ENCODE measurements at places on chromosomes 5 and 9.

- H3K4me3 ChIP-seq: no peak overlapping the region
- no peak for DNase-seq
- peaks cover 19% of the 10 kb centered on the region for H3K4me1 ChIP-seq
Measured at GRCh38 chr9:36187414-36187813, 3.3 kb upstream of the CLTA start.

- H3K4me3 ChIP-seq: no peak overlapping the region
- no peak for DNase-seq
- H3K27me3 ChIP-seq: no peaks in the 10 kb centered on the region
Measured at GRCh38 chr9:131043087-131043486, 34.1 kb downstream of the LAMC3 start.

DNA sequence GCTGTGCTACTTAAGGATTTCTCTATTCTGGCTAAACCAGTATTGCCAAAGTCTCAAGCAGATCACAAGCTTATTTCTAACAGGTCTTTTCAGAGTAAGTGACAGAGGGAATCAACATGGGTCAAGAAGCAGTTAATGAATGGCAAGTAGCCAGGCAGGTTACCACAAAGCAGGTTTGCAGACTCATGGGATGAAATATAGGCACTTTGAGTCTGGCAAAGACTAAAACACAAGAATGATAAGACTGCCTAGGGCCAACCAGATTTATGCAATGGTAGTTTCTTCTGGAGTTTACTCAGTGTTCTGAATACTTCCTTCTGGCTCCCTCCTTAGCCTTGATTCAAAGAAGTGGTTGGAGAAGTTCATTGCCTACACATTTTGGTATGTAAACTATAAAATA lies 3.6 kb downstream of the HMGCS1 start:
- DNase-seq: no peak
- H3K27ac ChIP-seq: peak overlapping the region; percentile 37
- no peak overlapping the region for H3K4me3 ChIP-seq
- peaks cover 43% of the 10 kb centered on the region for H3K36me3 ChIP-seq
- H3K27me3 ChIP-seq: peaks cover 3% of the 10 kb centered on the region

GRCh38 chr5:67808340-67808739 lies 407.2 kb upstream of the PIK3R1 start:
- peaks cover 7% of the 10 kb centered on the region for H3K4me1 ChIP-seq
- H3K27ac ChIP-seq: no peak overlapping the region
- no peak overlapping the region for H3K4me3 ChIP-seq
- peaks cover 3% of the 10 kb centered on the region for H3K27me3 ChIP-seq

GRCh38 chr5:102663749-102664530 lies 91.2 kb upstream of the PAM start:
- H3K27me3 ChIP-seq: no peaks in the 10 kb centered on the region
- no peak for DNase-seq
- H3K36me3 ChIP-seq: no peaks in the 10 kb centered on the region
- H3K4me1 ChIP-seq: no peaks in the 10 kb centered on the region
- no peak overlapping the region for H3K4me3 ChIP-seq
- H3K27ac ChIP-seq: no peak overlapping the region

- DNase-seq: no peak
Measured at GRCh38 chr5:119405419-119405818, 46.9 kb upstream of the HSD17B4 start.

- H3K27me3 ChIP-seq: peaks cover 12% of the 10 kb centered on the region
- H3K4me3 ChIP-seq: no peak overlapping the region
- H3K27ac ChIP-seq: no peak overlapping the region
- no peak for DNase-seq
- H3K4me1 ChIP-seq: no peaks in the 10 kb centered on the region
Measured at GRCh38 chr9:77142366-77142765, 35.0 kb upstream of the VPS13A start.

- H3K4me3 ChIP-seq: no peak overlapping the region
- peaks cover 7% of the 10 kb centered on the region for H3K27me3 ChIP-seq
- no peak for DNase-seq
- H3K27ac ChIP-seq: no peak overlapping the region
- peaks cover 13% of the 10 kb centered on the region for H3K4me1 ChIP-seq
Measured at GRCh38 chr9:81108821-81109220, 580.5 kb downstream of the TLE1 start.

DNA sequence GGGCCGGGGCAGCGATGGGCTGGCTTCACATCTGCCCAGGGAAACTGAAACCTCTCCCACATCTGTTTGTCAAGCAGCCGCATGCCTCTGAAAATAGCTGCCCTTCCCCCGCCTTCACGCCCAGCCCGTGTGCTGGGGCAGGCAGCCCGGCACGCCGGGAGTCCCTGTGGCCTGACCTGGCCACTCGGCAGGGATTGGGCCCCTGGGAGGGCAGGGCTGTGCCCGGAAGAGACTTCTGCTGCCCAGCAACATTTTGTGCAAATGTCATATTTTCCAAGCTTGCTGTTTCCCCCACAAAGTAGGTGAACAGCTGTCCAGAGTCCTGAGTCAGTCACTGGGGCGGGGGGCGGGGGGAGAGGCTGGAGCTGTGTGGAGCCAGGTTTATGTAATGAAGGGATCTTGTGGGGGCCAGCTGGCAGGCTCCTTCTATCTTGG lies 8.2 kb downstream of the COL27A1 start:
- H3K4me1 ChIP-seq: peaks cover 5% of the 10 kb centered on the region
- no peak overlapping the region for H3K27ac ChIP-seq
- peaks cover 6% of the 10 kb centered on the region for H3K27me3 ChIP-seq

DNA sequence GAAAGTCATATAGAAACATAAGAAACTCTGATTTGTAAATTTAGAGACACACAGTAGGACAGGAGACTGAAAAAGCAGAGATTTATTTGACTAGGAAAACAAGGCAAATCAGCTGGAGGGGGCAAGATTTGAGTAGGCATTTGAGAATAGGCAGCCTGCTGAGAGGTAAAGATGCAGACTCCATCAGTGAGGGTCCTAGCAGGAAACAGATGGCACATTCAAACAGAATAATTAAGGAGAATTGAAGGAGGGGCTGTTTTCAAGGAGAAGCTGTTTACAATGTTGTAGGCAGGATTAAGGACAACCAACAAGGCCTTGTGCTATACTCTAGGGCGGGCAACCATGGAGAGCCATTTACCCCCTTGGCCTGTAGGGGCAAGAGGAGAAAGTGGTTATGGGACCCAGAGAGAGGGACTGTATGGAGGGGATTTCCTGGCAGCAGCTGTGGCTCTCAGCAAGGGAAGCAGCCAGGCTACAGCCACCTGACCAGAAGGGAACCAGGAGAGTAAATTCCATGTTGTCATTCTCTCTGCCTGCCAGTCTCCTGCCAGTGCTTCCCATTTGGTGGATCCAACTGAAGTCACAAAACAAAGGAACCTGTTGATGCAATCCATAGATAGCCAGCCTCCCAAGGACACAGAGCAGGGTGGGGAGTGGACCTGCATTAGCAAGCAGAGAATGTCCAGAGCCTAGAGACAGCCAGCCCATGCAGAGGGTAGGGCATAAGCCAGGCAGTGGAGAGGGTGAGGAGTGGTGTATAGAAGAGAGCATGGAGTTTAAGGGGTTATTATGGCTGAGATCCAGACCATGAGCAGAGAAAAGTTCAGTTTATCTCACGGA lies 38.2 kb downstream of the PAPPA start:
- H3K27me3 ChIP-seq: no peaks in the 10 kb centered on the region
- H3K36me3 ChIP-seq: no peaks in the 10 kb centered on the region
- no peaks in the 10 kb centered on the region for H3K4me1 ChIP-seq
- DNase-seq: no peak
- H3K4me3 ChIP-seq: no peak overlapping the region
- no peak overlapping the region for H3K27ac ChIP-seq

DNA sequence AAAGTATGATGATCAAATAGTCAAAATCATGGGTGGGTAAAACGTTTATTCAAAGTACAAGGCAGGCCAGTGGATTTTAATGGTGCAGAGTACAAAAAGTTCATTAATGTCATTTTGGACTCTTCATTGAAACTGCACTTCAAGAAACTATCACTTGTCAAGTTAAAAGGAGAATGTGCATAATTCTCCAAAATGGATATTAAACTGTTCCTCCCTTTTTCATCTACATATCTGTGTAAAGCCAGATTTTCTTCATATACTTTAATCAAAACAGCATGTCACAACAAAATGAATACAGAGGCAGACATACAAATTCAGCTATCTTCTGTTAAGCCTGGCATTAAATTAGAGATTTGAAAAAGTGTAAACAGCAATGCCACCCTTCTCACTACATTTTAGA lies 401.6 kb downstream of the NR2F1-AS1 start:
- no peaks in the 10 kb centered on the region for H3K27me3 ChIP-seq
- H3K4me3 ChIP-seq: no peak overlapping the region
- no peak overlapping the region for H3K27ac ChIP-seq
- no peaks in the 10 kb centered on the region for H3K36me3 ChIP-seq
- no peaks in the 10 kb centered on the region for H3K4me1 ChIP-seq
- no peak for DNase-seq

DNA sequence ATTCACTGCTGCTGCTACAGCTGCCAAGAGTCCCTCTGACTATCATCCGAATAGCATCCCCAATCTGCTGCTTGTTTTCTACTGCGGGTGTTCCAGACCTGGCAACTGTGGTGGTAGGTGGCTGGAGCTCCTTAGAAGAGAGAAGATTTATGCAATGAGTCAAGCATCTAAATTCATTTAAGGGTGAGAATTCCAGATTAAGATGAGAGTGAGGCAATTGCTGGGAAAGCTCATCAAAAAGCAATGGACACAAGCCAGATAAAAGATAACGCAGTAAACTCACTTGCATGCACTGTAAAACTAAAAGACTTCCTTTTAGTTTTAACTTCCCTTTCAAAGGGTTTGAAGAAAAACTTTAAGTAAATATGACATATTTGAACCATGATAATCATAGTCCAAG lies 3.9 kb downstream of the PLK2 start:
- no peak overlapping the region for H3K4me3 ChIP-seq
- peaks cover 17% of the 10 kb centered on the region for H3K27me3 ChIP-seq
- no peaks in the 10 kb centered on the region for H3K36me3 ChIP-seq

GRCh38 chr9:27679338-27679737 lies 106.1 kb upstream of the C9orf72 start:
- no peak overlapping the region for H3K27ac ChIP-seq
- H3K27me3 ChIP-seq: peaks cover 2% of the 10 kb centered on the region
- no peaks in the 10 kb centered on the region for H3K4me1 ChIP-seq
- DNase-seq: no peak

GRCh38 chr9:89916001-89916597 lies 311.3 kb downstream of the GADD45G start:
- H3K27ac ChIP-seq: no peak overlapping the region
- H3K4me1 ChIP-seq: peaks cover 42% of the 10 kb centered on the region
- no peak overlapping the region for H3K4me3 ChIP-seq

GRCh38 chr5:35618781-35619180 lies 1.1 kb downstream of the SPEF2 start:
- DNase-seq: no peak
- no peaks in the 10 kb centered on the region for H3K27me3 ChIP-seq
- H3K36me3 ChIP-seq: peaks cover 5% of the 10 kb centered on the region

GRCh38 chr9:89791754-89792153 lies 186.9 kb downstream of the GADD45G start:
- H3K4me3 ChIP-seq: no peak overlapping the region
- no peak for DNase-seq
- no peaks in the 10 kb centered on the region for H3K4me1 ChIP-seq

DNA sequence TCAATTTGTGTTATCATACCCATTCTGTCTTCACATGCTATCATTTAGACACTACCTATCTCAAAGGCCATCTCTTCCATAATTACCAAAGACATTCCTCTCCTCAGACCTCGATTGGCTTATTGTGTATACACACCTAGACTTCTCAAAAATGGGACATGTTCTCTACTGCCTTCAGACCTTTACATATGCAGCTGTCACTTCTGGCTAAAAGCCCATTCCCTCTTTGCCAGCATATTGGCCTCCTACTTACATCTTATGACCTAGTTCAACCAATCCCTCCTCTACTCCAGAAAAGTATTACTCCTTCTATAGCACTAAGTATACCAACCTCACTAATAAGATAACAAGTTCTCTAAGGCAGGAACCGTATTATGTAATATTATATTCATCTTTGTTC lies 84.4 kb downstream of the RAPGEF6 start:
- no peak overlapping the region for H3K27ac ChIP-seq
- DNase-seq: no peak
- no peaks in the 10 kb centered on the region for H3K27me3 ChIP-seq

DNA sequence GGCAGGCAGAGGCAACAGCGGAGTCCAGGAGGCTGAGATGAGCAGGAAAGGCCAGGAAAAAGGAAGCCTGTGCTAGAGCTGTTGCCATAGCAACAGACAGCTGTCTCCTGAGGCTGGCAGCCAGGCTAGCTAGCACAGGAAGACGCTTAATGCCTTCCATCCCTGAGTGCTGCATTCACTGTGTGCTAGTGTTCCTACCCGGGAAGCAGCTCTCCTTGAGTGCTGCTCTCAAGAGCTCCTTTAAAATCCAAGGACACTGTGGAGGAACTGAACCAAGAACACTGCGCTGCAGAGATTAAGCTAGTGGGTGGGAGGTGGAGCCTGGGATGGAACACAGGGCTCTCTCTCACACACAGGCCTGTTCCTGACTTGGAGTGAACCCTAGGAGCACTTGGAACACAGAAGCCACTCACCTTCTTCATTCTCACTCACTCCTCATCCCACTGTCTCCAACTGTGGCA lies 53.5 kb upstream of the IL7R start:
- H3K27ac ChIP-seq: peak overlapping the region; percentile 87
- DNase-seq: no peak
- peaks cover 64% of the 10 kb centered on the region for H3K4me1 ChIP-seq
- H3K4me3 ChIP-seq: no peak overlapping the region
- H3K36me3 ChIP-seq: peaks cover 2% of the 10 kb centered on the region
- H3K27me3 ChIP-seq: no peaks in the 10 kb centered on the region

DNA sequence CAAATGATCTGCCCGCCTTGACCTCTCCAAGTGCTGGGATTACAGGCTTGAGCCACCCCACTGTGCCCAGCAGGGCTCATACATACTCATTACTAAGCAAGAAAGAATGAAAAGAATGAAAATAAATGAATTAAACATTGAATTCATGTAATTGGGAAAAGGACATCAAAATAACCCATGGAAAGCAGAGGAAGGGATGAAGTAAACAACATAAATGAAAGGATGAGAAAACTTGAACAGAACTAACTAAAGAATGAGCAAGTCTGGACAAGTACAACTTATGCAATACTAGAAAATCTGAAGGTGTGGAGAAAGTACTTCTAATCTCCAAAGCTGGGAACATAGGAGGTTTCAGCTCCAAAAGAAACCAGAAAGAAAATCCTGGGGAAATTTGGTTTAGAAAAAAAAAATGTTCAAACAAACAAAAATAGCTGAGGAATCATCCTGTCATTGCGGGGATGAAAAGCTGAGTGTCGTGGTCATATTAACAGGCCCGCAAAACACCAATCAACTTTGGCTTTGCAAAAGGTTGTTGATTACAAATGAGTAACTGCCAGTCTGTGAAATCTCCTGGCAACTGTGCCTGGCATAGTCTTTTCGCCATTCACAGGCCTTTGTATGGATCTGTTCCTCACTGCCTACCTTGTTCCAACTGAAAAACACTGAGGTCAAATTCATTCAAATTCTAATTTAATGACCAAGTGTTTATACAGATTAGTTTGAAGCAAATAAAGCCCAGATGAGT lies 2.3 kb upstream of the AK3 start:
- H3K27ac ChIP-seq: no peak overlapping the region
- H3K4me3 ChIP-seq: no peak overlapping the region
- H3K4me1 ChIP-seq: peaks cover 40% of the 10 kb centered on the region
- no peaks in the 10 kb centered on the region for H3K27me3 ChIP-seq

GRCh38 chr5:133489632-133490031 lies 122.7 kb downstream of the FSTL4 start:
- peaks cover 5% of the 10 kb centered on the region for H3K27me3 ChIP-seq
- H3K36me3 ChIP-seq: no peaks in the 10 kb centered on the region
- DNase-seq: no peak
- no peaks in the 10 kb centered on the region for H3K4me1 ChIP-seq

- DNase-seq: no peak
- H3K4me1 ChIP-seq: no peaks in the 10 kb centered on the region
- H3K36me3 ChIP-seq: no peaks in the 10 kb centered on the region
Measured at GRCh38 chr5:124439609-124440008, 306.8 kb downstream of the ZNF608 start.

Measured in activated naive CD8-positive, alpha-beta T cell treated with anti-CD3 and anti-CD28 coated beads, Interleukin-2, amount 50 U/mL, for 24 hours (primary cell).